ENCODE measurements at places on chromosomes 6 and 20.

GRCh38 chr6:136586295-136586694, 36.1 kb upstream of the MAP7 start:
- DNase-seq: no peak

- no peak for DNase-seq
Observed at GRCh38 chr20:37160683-37161082, 18.4 kb upstream of the RPN2 start.

GRCh38 chr20:17523326-17523725, 7.9 kb downstream of the BFSP1 start:
- no peak for DNase-seq

DNA sequence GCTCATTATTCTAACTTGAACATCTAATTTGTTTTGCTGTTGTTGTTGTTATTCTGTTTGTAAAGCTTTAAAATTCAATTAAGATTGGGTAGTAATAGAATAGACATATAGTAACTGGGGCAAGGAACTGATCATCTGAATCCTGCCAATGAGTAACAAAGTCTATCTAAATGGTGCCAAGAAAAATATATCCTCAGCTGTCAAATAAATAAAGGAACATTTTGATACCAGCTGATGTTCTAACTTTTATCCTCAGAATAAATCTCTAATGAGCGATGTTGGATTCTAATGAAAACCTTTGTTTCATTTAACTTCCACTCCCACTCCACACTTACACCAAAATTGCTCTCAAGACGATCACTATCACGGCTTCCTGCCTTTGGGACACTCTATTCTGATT, 210.9 kb downstream of the TINAG start:
- no peak for DNase-seq

- no peak for DNase-seq
Observed at GRCh38 chr6:44580901-44581300, 193.4 kb downstream of the CDC5L start.

- no peak for DNase-seq
Observed at GRCh38 chr6:11155589-11155988, 44.1 kb upstream of the ERVFRD-1 start.

- no peak for DNase-seq
Observed at GRCh38 chr6:68126089-68126749, 508.9 kb upstream of the ADGRB3 start.

GRCh38 chr6:127342296-127342945, 988 bp downstream of the ECHDC1 start:
- no peak for DNase-seq

DNA sequence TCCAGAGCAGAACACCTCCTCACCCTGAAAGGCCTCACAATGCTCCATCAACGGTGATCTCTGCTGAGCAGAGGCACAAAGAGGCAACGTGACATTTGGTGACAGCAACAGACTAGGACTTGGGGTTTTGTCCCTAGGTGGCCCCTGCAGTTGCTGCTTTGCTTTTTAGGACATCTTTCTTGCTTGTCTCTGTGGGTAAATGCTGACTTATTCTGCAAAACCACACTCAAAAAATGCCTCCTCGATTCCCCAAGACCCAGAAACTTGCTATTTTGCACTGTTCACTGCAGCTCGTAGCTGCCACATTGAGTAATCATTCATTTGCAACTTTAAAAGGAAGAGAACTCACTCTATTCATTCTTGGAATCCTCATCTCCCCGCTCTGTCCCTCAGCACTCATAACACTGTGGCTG, 209.9 kb downstream of the LY86 start:
- no peak for DNase-seq

GRCh38 chr6:169425628-169426370, 172.2 kb upstream of the THBS2 start:
- DNase-seq: no peak

- no peak for DNase-seq
Observed at GRCh38 chr6:83310046-83310445, 116.9 kb downstream of the RWDD2A start.

- DNase-seq: no peak
Observed at GRCh38 chr6:157586088-157586414, 205.1 kb downstream of the ZDHHC14 start.

DNA sequence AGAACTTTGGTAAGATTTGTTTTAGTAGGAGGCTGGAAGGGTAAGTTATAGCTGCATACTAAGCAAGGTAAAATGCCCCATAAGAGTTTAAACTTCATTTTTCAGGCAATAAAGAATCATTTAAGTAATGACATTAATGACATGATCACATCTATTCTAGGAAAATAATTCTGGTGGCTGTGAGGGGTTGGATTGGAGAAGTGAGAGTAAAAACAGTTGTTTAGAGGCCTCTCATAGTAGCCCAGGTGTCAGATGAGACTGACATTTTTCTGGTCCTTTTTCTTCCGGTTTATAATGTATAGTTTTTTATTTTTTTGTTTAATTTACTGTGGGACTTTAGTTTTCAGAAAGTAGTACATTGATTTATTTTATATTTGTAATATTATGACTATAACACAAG, 40.8 kb downstream of the ITCH start:
- no peak for DNase-seq

DNA sequence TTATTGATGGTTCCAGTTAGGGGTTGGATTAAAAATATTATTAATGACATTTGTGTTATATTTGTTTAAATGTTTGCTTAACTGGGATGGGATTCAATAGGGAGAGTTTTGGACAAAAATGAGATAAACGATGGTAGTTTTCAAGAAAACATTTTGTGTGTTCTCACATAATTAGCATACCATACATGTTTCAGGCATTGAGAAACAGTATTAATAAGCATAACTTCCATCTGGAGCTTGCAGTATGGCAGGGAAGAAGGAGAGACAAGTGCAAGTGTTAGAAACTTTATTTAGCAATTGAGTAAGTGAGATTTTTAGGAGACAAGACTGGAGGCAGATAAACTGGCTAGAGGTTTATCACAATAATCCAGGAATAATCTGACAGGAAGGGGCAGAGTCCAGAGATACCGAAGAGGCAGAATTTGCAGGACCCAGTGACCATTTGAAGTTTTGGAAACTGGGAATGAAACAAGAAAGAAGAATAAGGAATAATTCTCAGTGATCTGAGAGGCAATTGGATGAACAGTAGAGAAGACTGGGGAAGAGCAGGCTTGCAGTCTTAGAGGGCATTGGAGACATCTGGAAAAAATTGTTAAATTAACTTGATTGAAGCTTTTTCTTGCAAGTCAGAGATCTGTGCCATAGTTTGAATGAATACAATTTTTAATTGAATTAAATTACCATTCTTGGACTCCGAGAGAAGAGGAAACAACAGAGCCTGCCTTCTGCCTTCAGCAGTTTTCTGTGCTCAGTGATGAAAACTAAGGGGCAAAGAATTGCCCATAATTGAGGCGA, 73.0 kb upstream of the PTCHD4 start:
- no peak for DNase-seq

- no peak for DNase-seq
Observed at GRCh38 chr6:44478158-44478557, 90.7 kb downstream of the CDC5L start.

Measured in T-helper 1 cell (primary cell).